ENCODE measurements at places on chromosomes 4 and X. TPM values are rescaled to one million over a fixed set of nuclear protein-coding genes. Genes with fewer than 3 reads are reported as not detected.

Gene TMPRSS11B
- 0.75 TPM for polyA plus RNA-seq

Gene EPGN
- 5.8 TPM for polyA plus RNA-seq

Gene NHSL2
- polyA plus RNA-seq = 0.80 TPM

Gene NUP54
- 59.3 TPM for polyA plus RNA-seq

Gene SEL1L3
- polyA plus RNA-seq = 27.4 TPM

All from thymus (tissue), 14 donors.